HT-29 (cell line): ENCODE measurements at places on chromosomes 13 and 19. TPM values are rescaled to one million over a fixed set of nuclear protein-coding genes. Genes with fewer than 3 reads are reported as not detected.

The CATSPERD gene
- total RNA-seq: not detected in 2 replicates

The ZC3H13 gene
- total RNA-seq: 14.3 and 14.8 TPM in 2 replicates

GRCh38 chr19:52140032-52140710, 433 bp upstream of the ZNF616 start:
- no peak for DNase-seq

GRCh38 chr13:94703271-94703670, 9.1 kb downstream of the SOX21 start:
- DNase-seq: no peak

GRCh38 chr13:110471156-110471832, 90.2 kb downstream of the RAB20 start:
- no peak for DNase-seq
